ENCODE measurements at places on chromosomes 6 and 20.

DNA sequence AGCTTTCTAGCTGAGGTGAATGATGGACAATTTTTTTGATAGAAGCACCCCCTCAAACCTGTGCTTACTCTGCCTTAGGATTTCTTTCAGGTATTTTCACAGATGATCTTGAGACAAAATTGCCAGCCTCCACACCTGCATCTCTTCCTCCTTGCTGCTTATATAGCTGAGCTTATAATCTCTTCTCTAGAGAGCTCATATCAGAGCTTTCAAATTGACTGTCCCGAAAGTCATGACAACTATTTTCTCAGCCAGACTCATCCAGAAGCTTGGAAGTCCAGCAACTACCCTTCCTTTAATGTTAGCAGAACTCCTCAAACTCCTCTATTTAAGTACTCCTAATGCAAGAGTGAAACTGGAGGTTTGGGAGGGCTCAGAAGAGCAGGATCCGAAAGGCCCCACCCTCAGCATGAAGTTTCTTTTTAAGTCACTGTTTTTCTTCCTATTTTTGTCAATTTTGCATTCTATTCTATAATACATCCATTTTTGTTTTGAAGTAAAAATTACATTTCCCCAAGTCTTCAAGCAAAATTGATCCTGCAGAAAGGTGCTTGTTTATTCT lies 12.7 kb downstream of the CGA start:
- no peak for DNase-seq

- DNase-seq, result peak; percentile 49
These were observed 3.5 kb downstream of the SOBP start for GRCh38 chr6:107493158-107494057.

DNA sequence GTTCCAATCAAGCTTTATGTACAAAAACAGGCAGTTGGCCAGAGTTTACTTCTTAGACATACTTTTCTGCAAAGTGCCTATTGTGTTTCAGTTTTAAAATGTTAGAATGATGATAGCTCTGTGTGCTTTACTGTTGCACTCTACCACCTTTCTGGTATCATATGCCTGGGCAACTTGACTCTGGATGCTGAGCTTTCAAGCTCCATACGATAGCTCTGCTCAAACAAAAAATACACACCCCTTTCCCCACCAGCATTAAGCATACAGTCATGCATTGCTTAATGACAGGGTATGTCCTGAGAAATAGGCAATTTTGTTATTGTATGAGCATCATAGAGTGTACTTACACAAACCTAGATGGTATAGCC lies 123.1 kb downstream of the RCAN2 start:
- no peak for DNase-seq

DNA sequence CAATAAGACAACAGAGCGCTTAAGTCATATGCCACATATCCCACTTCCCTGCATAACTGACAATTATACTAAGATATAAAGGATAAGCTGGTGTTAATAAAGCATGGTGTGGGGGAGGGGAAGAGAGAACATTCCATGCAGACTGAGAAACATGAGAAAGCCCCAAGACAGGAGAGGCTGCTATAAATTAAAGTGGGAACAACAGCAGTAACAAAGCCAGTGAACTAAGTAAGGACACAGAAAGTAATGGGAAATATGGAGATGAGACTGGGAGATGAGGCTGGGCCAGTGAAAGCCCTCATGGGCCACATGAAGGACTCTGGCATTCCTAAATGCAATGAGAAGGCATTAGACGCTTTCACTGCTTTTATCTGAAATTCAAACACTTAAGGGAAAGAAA lies 41.3 kb downstream of the SESN1 start:
- no peak for DNase-seq

DNA sequence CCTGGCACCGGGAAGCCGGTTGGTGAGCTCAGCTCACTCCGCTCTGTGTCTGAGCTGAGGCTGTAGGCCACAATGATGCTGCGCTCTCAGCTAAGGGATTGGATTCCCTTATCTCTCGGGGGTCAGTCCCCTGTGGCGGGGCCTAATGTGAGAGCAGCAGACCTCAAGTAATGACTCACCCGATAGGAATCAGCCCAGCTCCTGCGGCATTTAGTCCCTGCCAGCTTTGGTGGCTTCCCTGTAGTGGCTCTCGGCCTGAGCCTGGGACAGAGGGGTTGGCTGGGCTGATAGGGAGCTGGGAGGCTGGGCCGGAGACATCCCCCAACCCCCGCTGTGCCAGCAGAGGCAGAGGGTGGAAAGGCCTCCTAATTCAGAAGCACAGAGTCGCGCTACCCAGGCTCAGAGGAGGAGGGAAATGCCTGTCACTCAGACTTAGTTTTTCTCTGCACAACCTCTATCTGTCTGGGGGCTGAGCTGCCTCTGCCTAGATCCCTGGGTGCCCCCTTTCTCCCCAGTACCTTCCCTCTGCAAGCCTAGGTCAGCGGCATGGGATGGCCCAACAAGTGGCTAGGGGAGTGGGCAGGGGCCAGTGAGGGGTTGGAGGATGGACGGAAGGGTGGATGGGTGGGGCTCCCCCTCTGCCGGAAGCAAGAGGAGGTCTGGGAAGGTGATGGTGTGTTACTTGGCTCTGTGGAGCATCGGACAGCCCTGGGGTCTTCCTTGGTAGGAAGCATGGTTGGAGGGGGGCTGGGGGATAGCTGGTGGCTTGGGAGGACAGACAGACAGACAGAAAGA lies 92.2 kb downstream of the CDH22 start:
- DNase-seq, result no peak

DNA sequence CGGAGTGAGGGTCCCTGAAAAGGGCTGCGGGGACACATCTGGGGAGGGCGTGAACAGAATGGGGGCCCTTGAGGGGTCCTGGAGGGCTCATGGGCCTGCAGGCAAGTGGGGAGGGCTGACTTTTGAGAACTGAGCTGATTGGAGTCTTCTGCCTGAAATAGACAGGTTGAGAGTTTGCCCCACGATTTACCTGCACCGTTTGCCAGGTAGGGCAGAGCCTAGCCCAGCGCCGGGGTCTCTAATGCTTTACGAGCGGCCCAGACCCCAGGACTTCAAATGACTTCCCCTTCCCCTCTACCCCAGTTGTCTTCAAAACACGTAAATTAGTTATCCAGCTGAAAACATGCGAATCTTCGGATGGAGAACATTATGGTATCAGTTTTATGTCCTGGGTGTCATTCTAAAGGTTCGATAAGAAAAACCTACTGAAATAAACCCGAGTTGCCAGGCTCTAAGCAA lies 1.3 kb downstream of the PLCB1 start:
- no peak for DNase-seq

DNA sequence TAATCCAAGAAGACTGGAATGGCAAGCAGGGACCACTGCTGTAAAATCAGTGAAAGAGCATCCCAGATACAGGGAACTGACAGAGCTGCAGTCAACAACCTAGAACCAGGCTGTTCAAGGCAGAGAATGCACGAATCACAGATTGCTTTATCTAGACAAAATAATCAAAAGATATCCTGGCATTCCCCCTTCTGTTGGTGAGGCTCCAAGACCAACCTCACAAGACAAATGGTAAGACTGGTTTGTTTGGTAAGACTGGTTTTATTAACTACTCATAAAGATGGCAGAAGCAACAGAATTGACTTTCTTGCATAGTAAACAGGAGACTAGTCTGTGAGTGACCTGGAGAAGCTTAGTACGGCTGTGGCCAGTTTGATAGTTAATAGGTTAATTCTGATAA lies 88.8 kb upstream of the AHI1 start:
- DNase-seq, result no peak

- DNase-seq, result no peak
These were observed 12.2 kb upstream of the PRND start for GRCh38 chr20:4709261-4710105.

DNA sequence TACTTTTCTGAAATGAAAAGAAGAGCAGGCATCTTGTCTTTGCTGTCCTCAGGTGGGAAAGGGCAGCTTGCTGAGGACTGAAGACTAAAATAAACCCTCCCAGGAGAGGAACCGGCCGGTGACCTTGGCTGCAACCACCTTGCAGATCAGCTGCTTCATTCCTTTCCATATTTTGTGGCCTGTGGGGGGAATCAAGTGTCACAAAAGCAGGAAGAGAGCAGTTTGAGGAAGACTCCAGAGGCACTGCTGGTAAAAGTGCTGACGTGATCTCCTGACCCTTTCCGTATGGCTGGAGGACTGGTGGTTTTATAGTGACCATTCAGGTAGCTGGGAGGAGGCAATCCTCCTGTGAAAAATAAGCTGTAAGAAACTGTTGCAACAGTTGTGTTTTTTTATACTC lies 157.0 kb downstream of the PLCB4 start:
- no peak for DNase-seq

GRCh38 chr6:154731296-154732218 lies 1.7 kb upstream of the SCAF8 start:
- DNase-seq, result no peak

DNA sequence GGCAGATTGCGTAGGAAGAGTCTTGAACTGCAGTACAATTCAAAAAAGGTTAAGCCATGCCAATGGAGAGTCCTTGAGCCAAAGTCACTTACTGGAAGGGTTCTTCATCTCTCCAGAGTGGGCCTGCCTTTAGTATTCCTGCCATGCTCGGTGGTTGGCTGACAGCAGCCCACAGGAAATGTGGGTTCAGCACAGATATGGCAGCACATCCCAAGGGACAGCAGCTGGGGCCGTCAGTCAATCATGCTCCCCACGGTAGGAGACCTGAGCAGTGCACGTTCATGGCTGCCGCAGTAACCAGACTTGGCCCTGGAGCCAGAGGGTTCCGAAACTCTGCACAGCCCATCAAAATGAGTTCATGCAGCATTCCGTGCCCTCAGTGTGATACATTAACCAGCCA lies 63.6 kb upstream of the SIRPA start:
- no peak for DNase-seq

DNA sequence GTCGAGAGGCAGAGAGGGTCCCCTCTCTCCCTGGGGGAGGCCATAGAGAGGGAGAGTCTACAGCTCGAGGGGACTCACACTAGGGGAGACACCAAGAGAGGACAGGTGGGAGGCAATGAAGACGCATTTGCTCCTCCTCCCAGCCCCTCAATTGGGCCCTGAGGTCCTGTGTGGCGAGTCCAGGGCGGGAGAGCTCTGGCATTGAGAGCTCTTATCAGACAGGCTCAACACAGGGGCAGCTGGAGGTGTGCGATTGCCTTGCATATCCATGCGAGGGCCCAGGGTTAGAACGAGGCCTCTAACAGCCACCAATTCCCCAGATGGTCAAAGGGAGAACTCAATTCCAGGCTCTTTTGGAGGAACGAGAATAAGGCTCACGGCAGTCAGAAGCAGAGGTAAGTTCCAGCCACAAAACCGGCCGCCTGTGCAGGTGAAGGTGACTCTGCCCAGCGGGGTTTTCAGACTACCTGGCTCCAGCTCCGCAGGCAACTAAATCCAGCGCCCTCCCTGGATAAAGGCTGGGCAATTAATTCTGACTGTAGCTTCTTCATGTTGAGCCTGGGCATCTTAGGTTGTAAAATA lies 94.0 kb upstream of the MPC1 start:
- DNase-seq, result no peak

GRCh38 chr6:116385921-116386320 lies 15.2 kb downstream of the DSE start:
- no peak for DNase-seq

GRCh38 chr20:36887752-36888090 lies 11.8 kb downstream of the TLDC2 start:
- DNase-seq, result peak; percentile 12

- no peak for DNase-seq
These were observed 156.3 kb downstream of the SOBP start for GRCh38 chr6:107646176-107646575.

- peak; percentile 90 for DNase-seq
These were observed 455.0 kb downstream of the RFPL4B start for GRCh38 chr6:112802144-112802543.

- DNase-seq, result no peak
These were observed 35.9 kb downstream of the SRC start for GRCh38 chr20:37381621-37382471.

DNA sequence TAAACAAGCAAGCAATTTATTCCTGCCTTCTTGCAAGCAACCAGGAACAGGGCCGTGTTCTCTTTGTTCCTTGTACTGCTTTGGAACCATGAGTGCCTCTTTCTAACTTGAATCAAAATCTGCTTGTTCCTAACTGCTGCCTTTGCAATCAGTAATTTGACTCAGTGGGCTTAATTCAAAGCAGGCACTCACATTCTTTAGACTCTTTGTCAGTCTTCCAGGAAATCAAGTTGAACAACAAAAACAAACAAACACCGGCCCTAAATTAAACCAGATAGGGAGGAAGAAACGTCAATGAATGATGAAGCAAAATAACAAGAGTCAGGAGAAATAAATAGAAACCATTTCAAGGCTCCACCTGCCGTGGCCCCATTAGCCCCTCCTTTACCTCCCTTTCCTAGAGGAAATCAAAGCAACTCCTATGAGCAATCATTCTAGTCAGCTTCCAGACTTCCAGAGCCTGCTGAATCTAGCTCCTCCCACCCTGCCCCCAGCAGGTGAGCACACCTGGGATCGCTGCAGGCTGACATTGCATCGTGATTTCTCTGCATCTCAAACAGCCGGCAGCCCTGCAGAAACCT lies 582.2 kb upstream of the FLRT3 start:
- no peak for DNase-seq

- DNase-seq, result peak; percentile 94
These were observed 69.6 kb downstream of the JAG1 start for GRCh38 chr20:10603971-10604864.

GRCh38 chr6:10390495-10391298 lies 24.2 kb downstream of the TFAP2A start:
- no peak for DNase-seq

DNA sequence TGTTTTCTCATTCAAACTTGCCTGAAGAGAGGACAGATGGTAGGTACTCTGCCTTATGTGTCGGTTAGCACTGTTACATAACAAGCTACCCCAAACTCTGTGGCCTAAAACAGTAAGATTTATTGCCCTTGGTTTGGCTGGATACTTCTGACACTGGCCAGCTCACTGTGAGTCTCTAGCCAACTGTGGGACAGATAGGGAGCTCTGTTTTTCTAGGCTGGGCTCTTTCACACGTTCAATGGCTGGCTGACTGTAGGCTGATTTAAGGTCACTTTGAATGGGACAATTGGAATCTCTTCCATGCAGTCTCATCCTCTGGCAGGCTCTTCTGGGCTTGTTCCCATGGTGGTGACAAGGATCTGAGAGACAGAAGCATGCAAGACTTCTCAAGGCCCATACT lies 39.4 kb upstream of the JAG1 start:
- no peak for DNase-seq

DNA sequence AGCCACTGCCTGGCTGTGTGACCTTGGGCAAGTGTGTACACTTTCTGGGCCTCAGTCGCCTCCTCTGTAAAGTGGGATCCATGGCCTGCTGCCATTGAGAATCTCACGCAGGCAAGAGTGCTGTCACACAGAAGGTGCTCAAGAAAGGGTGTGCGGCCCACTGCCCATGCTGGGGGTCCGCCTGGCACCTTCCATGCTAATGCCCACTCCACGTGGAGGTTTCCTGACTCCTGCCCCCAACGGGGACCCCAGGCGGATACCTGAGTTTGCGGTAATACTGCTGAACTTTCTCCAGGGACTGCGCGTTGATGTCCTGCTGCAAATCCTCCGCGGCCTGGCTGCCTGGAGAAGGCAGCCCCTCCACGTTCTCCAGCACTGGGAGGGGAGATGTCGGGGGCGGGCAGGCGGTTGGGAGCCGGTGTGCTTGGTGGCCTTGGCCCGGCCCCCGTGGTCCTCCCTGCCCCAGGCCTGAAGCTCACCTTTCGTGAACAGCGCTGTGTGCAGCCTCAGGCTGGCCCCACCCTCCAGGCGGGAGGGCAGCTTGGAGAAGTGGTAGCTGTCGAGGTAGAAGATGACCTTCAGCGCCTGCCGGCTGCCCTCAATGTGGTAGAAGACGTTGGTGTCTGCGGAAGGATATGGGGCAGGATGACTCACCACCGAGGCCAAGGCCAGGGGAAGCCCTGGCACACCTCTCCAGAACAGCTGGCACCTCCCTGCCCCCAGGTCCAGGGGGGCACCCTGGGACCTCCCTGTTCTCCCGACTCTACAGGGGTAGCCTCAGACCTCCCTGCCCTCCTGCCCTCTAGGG lies 195.6 kb downstream of the PREX1 start:
- no peak for DNase-seq
